Activated T-cell treated with anti-CD3 and anti-CD28 coated beads for 4 hours (primary cell): ENCODE measurements at places on chromosomes 5 and 9.

DNA sequence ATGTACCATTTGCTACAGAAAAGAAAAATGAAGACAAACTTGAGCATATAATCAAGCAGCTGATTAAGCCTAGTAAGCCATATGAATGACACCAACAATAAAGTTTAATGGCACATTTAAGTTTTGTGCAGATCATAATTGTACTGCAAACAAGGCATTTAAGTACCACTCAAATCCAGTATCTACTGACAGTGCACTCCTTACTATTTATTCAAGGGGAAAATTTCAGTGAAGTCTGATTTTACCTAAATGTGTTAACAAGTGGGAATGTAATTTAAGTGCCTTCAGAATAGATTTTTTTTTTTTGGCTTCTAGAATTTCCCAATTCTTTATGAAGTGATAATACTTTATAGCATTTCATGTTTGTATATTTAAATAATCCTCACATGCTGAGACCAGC lies 341.0 kb upstream of the POU5F2 start:
- DNase-seq = no peak

GRCh38 chr9:82457298-82457697 lies 468.7 kb downstream of the SPATA31D1 start:
- DNase-seq = no peak

DNA sequence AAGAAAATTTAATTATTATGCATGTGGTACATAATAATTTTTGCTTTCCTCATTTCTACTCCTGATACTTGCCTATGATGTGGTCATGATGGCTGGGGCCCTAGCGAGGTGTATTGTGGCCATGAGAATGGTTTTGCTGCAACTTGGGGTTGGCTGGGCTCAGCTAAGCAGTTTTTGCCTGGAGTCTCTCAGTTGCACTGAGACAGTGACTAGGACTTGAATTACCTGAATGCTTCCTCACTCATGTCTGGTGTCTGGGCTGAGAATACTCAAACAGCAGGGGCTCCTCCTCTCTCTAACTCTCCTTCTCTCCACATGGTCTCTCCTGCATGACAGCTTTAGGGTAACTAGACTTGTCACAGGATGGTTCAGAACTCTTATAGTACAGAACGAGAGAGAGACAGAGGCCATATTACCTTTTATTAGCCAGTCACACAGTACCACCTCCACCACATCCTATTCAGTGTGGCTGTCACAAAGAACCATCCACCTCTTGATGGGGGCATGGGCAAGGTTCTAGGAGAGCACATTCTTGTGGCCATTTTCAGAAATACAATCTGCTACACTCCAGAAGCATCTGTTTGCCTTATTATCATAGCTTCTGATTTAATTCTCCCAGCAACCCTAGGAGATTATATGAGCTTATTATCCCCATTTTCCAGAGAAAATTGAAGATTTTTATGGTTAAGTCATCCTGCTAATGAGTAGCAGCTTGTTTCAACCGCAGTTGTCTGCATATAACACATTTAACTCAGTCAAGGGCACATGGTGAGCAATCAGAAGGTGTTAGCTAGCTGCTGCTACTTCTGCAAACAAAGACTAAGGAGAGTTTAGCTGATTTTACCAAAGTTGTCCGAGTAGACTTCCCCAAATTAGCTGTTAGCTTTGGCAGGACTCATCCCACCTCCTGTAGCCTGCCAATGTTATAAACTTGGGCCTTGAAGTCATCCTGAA lies 245.1 kb downstream of the DOCK8 start:
- DNase-seq = no peak

DNA sequence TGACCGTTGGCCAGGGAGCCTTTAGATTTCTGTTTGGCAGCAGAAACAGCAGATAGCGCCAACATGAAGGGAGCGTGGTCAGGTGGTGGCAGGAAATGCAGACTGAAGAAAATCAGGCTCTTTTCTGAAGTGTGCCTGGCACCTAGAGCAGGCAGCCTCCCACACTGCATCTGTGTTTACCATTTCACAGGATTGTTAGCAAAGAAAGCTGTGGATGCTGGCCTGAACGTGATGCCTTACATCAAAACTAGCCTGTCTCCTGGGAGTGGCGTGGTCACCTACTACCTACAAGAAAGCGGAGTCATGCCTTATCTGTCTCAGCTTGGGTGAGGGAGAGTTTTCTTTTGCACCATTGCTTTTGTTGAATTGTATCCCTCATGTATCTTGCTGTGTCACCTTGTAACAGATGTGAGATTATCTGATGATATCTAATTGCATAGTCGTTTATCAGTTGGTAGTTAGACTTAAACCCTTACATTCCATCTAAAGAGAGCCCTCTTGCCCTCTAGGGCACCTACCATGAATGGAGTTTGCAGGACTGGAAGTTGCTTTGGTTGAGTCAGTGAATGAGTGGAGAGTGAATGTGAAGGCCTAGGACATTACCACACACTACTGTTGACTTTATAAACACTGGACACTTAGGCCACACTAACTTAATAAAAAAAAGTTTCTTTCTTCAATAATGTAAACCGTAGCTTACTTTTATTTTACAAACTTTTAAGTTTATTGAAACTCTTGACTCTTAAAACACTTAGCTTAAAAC lies 42.8 kb downstream of the ACO1 start:
- no peak for DNase-seq

GRCh38 chr5:140468188-140468587 lies 66.6 kb downstream of the ANKHD1 start:
- DNase-seq = no peak

GRCh38 chr5:170353011-170353761 lies 36.0 kb downstream of the KCNMB1 start:
- no peak for DNase-seq

- DNase-seq = no peak
Observed at GRCh38 chr9:118527261-118527660, 823.1 kb downstream of the TLR4 start.

GRCh38 chr5:9617739-9618504 lies 12.2 kb downstream of the TAS2R1 start:
- no peak for DNase-seq

GRCh38 chr5:142181096-142181495 lies 72.5 kb downstream of the NDFIP1 start:
- DNase-seq = no peak

- DNase-seq = no peak
Observed at GRCh38 chr9:135498381-135499126, 1.9 kb upstream of the MRPS2 start.

- no peak for DNase-seq
Observed at GRCh38 chr9:131740898-131741297, 1.0 kb upstream of the RAPGEF1 start.

DNA sequence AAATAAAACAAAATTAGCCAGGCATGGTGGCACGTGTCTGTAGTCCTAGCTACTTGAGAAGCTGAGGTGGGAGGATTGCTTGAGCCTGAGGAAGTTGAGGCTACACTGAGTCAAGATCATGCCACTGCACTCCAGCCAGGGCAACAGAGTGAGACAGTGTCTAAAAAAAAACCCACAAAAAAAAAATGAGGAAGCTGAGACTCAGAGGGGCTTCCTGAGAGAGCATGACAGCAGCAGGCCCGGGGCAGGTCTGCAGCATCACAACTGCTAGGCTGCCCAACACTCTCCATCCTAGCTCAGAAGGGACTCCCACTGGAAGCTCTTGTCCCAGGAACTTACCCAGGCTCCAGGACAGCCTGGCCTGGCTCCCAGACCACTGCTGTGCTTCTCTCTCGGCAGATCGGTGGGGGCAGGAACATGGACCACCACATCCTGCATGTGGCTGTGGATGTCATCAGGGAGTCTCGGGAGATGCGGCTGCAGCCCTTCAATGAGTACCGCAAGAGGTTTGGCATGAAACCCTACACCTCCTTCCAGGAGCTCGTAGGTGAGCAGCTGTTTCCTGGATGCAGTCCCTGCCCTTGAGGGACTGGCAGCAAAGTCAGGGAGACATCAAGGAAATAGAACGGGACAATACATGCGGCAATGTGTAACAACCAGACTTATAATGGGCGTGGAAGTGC lies 19.1 kb downstream of the PTGS1 start:
- no peak for DNase-seq

DNA sequence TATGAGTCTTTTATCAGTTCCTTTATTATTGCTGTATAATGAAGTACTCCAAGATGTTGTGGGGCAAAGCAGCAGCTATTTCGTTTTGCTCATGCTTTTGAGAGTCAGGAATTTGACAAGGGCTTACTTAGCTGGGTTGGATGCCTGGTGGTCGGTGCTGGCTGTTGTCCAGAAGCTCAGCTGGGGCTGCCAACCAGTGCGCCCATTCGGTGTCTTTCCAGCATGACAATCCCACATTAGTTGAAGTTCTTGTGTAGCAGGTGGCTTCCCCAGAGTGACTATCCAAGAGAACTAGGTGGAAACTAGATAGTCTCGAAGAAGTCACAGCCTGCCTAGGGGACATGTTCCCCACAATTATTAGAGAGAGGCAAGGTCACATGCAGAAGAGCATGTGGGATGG lies 3.4 kb upstream of the FLT4 start:
- DNase-seq = no peak

DNA sequence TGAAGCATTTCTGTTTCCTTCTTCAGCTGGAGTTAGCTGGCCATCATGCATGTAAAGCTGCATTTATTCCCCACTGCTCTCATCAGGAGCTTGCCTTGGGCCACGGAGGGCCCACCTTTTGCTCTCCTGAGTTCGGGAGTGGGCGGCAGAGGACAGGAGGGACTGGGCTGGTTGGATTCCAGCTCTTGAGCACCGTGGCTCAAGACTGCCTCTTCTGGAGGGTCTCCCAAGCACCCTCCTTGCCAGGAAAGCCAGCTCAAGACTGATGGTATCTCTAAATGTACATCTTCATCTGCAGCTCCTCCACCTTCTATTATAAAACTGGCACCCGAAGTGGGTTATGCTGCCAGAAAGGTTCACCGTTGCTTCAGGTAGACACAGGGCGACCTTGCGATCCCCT lies 399.6 kb upstream of the IRX1 start:
- no peak for DNase-seq

- no peak for DNase-seq
Observed at GRCh38 chr9:125446561-125447094, 185.0 kb downstream of the GAPVD1 start.

DNA sequence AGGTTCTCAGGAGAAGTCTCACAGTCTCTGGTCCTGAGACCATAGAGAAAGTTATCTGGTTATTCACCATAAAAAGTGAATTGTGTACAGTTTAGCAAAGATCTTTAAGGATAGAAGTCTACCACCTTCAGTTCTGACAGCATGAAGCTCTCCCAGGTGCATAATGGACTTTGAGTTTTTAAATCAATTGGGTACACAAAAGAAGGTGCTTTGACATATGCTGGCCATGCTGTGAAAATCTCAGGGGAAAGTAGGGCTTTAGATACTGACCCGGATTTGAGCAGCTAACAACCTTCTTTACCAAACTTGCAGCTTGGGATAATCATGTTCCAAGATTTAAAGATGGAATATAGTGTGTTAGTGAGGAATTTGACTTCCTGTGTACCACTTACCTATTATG lies 264.2 kb downstream of the ZSWIM6 start:
- no peak for DNase-seq

GRCh38 chr5:55438998-55439397 lies 95.8 kb downstream of the PLPP1 start:
- DNase-seq = no peak

GRCh38 chr9:136695955-136696354 lies 8.7 kb upstream of the AGPAT2 start:
- DNase-seq = no peak

GRCh38 chr9:72925891-72926290 lies 27.0 kb downstream of the ALDH1A1 start:
- no peak for DNase-seq

- DNase-seq = no peak
Observed at GRCh38 chr5:116442931-116443551, 131.6 kb downstream of the SEMA6A start.

DNA sequence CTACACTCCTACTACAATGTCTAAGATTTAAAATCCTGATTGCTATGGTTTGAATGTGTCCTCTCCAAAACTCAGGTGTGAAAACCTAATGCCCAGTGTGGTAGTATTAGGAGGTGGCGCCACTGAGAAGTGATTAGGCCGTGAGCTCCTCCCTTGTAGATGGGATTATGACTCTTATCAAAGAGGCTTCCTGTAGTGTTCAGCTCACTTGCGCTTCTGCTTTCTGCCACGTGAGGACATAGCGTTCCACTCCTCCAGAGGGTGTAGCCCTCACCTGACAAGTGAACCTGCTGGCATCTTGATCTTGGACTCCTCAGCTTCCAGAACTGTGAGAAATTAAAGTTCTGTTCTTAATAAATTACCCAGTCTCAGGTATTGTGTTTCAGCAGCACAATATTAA lies 33.0 kb upstream of the WHRN start:
- DNase-seq = no peak

DNA sequence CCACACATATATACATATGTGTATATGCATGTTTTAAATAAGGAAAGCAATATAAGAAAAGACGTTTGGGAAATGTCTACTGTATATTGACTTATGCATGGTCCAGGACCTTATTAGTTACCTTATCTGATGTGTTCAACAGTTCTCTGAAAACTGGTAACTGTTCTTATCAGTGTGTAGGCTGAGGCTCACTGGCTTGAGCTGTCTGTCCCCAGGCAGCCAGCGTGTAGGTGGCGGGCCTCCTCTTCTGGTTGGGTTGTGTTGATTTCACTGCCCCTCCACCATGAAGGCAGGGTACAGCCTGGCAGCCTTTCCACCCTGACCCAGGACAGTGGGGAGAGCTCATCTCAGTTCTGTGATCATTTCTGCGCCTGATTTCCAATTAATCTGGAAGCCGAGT lies 38.7 kb upstream of the SEMA4D start:
- no peak for DNase-seq

DNA sequence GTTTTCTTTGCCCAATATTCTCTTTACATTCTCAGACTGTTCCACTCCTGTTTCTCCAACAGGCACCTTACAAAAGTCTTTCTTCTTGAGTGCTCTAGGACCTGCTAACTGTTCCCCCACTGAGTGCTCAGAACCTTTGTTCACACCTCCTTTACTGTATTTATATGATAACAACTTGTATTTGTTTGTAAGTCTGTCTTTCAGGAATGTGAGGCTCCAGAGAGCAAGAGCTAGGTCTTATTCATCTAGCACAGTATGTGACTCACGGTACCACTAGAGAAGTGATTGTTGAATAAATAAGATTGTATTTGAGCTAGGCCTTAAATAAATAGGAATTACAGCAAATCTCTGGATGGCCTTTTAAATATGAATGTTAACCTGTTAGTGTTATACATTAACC lies 42.5 kb upstream of the MYOT start:
- no peak for DNase-seq

DNA sequence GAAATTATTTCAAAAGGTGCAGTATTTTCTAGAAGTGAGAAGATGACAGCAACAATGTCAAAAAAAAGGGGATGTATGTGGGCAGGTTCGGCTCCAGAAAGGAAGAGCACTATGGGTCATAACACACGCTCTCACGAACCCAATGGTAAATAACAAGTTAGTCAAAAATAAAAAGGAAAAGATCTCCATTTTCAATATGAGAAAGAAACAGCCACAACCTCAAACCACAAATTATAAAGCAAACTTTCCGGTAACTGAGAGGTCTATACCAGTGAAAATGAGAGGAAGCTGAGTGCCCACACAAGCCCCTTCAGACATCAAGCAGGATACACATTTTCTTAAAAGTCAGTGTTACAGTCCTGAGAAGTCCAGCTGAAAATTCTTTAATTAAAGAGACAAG lies 398.5 kb upstream of the RPS23 start:
- DNase-seq = no peak
